A549 treated with DMSO at 1 μM for 4 hours (cell line): ENCODE measurements at places on chromosomes 4 and X. TPM values are rescaled to one million over a fixed set of nuclear protein-coding genes. Genes with fewer than 3 reads are reported as not detected.

The UGT2A1 gene
- not detected in 5 replicates for total RNA-seq

The ANK2 gene
- total RNA-seq: 0.76 to 1.2 TPM (median 0.94 TPM) in 5 replicates

The TRO gene
- total RNA-seq: 0.47 to 0.88 TPM (median 0.64 TPM) in 5 replicates

The KCND1 gene
- 1.2 to 1.6 TPM (median 1.3 TPM) in 5 replicates for total RNA-seq

The MRFAP1 gene
- 241 to 257 TPM (median 247 TPM) in 5 replicates for total RNA-seq

The BEND4 gene
- total RNA-seq: not detected in 5 replicates

The TEX11 gene
- total RNA-seq: not detected in 5 replicates
